ENCODE measurements at places on chromosomes 3 and 15.

DNA sequence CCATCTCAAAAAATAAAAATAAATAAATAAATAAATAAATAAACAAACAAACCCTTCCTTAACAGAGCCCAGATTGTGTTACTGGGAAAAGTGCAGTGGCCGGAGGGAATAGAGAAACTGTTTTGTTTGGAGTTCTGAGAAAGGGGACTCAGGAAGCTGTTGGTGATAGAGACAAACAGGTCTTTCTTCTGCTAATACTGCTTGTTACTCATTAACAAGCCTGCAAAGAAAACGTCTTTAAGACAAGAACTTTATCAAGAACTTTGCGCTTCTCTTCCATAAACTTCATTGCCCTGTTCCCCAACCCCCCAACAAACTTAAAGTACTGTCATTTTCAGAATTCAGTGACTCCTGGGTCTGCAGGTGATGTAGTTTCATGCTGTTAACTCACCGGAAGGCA lies 68.8 kb upstream of the GSK3B start:
- DNase-seq = no peak

GRCh38 chr3:54342676-54343075 lies 220.3 kb downstream of the CACNA2D3 start:
- DNase-seq = no peak

- DNase-seq = no peak
These were observed 216.7 kb downstream of the IL20RB start for GRCh38 chr3:137174514-137174913.

GRCh38 chr3:42502429-42503250 lies at the start of gene VIPR1:
Gene VIPR1 (plus strand): TSS chr3:42502643. CDS start chr3:42502736, 93 bp downstream.
- peak; percentile 83 for DNase-seq

DNA sequence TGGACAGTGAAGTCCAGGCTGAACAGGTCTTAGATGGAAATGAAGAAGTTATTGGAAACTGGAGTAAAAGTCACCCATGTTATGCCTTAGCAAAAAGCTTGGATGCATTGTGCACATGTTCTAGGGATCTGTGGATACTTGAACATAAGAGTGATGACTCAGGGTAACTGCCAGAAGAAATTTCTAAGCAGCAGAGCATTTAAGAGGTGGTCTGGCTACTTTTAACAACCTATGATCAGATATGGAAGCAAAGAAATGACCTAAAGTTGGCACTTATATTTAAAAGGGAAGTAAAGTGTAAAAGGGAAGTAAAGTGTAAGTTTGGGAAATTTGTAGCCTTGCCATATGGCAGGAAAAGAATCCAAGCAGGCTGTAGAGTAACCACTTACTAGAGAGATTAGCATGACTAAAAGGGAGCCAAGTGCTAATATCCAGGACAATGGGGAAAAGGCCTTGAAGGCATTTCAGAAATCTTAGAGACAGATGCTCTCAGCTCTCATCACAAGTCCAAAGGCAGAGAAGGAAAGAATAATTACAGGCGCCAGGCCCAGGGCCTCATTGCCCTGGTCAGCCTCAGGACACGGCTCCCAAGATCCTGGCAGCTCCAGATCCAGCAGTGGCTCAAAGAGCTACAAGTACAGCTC lies 73.9 kb upstream of the KCNH8 start:
- DNase-seq = no peak

All from stimulated activated CD8-positive, alpha-beta memory T cell treated with anti-CD3 and anti-CD28 coated beads, Interleukin-4, amount 100 ng/mL, for 24 hours (primary cell).